ENCODE measurements at places on chromosomes 12 and 14.

- no peak for DNase-seq
Observed at GRCh38 chr14:40204441-40205175, 772.4 kb upstream of the FBXO33 start.

GRCh38 chr12:106585521-106586277 is 2.9 kb downstream of the RFX4 start:
- no peak for DNase-seq

DNA sequence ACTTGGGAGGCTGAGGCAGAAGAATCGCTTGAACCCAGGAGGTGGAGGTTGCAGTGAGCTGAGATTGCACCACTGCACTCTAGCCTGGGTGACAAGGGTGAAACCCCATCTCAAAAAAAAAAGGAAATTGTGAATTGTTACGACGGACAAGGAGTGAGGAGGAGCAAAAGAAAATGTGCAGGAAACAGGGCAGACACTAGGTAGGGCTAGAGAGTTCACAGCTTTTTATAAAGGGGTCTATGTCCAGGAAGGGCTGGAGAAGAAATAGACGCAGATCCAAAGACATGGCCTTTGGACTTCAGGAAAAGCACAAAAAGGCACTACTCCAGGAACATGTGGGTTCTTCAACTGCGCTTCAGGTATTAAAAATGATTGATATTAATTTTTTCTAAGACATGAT is 34.4 kb downstream of the ATG14 start:
- DNase-seq: no peak

GRCh38 chr14:20811986-20812975 is 9.6 kb upstream of the RNASE1 start:
- DNase-seq: no peak

DNA sequence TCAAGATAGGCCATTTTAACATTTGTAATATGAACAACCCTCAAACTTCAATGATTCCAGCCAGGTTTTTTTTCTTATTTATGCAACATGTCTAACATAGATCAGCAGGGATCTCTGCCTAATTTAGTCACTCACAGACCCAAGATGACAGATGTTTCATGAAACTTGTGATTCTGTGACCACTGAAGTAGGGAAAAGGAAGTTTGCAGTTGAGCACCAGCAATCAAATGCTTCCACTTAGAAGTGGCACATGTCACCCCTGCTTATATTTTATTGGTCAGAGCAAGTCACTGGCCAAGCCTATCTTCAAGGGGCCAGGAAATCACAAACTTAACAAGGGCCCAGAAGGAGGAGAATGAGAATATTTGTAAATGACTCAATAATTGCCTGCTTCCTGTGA is 150.6 kb downstream of the BCAT1 start:
- DNase-seq: no peak

DNA sequence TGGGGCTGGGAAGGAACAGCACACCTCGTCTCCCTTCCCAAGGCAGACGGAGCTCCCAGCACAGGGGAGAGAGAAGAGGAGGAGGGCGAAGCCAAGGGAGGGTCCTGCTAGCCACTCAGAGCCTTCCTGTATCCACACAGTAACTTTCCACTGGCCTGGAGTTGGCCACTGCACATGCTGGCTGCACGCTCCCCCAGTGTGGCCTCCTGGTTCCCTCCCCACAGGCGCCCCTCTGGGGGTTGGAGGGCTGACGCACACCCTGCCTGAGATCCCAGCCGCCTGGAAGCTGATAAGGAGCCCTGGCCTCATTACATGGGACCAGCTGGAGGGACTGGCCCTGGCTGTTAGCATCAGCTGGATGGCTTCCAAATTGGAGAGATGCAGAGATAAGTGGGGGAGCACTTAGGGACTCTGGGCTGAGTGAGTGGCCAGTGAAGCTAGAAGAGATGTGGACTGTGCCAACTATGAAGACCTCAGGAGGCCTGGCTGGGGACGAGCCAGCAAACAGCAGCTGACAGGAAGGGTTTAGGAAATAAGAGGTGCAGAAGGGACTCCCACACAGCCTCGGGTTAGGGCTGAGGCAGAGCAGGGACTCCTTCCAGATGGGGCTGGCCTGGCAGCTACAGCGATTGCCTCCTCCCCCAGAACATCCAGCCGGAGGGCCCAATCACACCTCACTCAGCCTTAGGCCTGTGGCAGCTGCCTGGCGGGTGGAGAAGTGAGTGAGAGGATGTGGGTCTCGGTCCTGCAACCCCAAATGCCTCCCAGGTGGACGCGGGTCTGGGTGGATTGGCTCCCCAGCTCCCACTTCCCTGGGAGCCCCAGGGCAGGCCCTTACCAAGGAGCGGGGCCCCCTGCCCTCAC is 26.3 kb upstream of the BCDIN3D start:
- DNase-seq: peak; percentile 98

DNA sequence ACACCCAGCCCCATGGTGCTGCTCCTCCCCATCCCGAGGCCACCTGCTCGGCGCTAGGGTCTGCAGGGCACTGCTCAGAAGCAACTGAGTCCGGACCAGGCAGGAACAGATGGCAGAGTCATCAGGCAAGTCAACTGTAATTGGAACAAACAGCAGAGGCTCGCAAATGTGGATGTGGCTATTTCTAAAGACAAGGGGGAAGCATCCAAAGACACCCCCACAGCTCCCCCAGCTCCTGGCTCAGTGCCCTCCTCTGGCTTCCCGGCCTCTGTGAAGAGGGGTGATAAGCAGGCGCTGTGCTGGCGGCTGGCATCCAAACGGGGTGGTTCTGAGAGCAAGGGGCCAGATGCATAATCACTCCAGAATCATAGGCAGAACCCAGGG is 125.6 kb downstream of the PIWIL1 start:
- no peak for DNase-seq

DNA sequence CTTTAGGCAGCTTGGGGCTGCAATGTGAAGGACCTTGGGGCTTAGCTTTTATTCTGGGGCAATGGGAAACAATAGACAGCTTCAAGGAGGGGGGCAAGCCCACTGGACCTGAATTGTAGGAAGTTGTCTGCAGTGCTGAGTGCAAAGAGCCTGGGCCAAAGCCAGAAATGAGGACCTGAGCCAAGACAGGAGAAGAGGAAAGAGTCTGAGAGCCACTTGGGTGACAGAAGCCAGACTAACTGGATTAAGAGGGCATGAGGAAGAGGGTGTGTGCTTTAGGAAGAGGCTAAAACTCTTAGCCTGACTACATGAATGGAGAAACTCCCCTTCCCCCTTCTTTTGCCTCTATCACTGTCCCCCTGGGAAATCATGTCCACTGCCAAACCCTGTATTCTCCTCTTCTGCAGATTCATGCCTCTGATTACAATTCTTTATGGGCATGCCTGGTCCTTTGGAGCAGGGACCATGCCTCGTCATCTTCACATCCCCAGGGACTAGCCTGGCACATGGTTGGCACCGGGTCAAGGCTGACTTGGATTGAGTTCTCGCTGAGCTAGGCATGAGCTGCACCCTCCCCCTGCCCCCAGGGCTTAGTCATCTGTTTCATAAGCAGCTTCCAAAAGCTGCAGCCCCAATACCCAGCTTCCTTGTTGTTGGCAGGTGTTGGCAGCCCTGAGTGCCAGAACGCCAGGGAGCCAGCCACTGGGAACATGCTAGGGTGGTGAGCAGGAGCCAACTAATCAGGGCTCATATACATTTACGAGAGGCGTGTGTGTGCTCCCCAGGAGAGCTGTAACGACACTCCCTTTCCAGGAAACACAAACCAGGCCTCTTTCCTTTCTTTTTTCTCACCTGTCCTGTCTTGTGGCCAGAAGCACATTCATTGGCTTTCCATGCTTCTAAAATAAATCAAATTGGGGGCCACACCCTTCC is 27.7 kb upstream of the JDP2 start:
- peak; percentile 91 for DNase-seq

- DNase-seq: no peak
Observed at GRCh38 chr12:71763677-71764379, 9.2 kb downstream of the RAB21 start.

GRCh38 chr14:64577211-64577610 is 27.4 kb downstream of the PPP1R36 start:
- no peak for DNase-seq

- DNase-seq: no peak
Observed at GRCh38 chr14:65098586-65098985, 3.7 kb downstream of the MAX start.
